ENCODE measurements at places on chromosomes 1 and 21.

GRCh38 chr1:93775224-93775623 is 93.6 kb upstream of the BCAR3 start:
- DNase-seq = no peak

- no peak for DNase-seq
These were observed 171.7 kb downstream of the BACH1 start for GRCh38 chr21:29470397-29470796.

GRCh38 chr1:1921459-1921862 is 2.4 kb upstream of the TMEM52 start:
- DNase-seq = no peak

DNA sequence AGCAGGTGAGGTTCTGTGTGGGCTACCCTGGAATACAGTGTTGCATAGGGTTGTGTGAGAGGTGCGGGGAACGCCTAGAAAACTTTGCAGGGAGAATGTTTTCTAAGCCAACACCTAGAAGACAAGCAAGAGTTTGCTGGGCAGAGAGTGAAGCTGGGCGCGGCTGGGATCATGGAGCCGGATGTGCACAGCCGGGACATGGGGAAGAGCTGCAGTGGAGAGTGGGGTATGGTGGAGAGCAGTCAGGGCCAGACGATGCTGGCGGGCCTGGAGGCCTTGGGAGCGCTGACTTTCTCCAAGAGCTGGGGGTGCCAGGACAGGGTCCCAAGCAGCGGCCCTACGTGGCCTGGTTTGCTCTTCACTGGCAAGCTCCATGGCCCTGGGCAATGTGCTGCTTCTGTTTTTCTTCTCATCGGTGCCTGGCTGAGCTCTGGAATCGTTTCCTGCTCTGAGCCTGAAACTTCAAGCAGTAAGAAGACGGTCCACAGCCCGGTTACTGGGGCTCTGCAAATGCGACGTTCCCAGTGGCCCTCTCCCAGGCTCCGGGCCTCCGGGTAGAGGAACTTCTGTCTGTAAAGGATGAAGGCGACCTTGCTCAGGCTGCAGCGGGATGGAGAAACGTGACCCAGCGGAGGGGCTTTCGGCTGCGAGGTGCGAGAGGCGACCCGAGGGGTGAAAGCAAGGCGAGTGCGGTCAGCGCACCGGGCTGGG is 51.9 kb upstream of the CD34 start:
- DNase-seq = peak; percentile 47

GRCh38 chr1:102897557-102897956 is 210.8 kb downstream of the COL11A1 start:
- no peak for DNase-seq

- no peak for DNase-seq
These were observed 1530.9 kb upstream of the TPTE start for GRCh38 chr21:8990326-8991087.

DNA sequence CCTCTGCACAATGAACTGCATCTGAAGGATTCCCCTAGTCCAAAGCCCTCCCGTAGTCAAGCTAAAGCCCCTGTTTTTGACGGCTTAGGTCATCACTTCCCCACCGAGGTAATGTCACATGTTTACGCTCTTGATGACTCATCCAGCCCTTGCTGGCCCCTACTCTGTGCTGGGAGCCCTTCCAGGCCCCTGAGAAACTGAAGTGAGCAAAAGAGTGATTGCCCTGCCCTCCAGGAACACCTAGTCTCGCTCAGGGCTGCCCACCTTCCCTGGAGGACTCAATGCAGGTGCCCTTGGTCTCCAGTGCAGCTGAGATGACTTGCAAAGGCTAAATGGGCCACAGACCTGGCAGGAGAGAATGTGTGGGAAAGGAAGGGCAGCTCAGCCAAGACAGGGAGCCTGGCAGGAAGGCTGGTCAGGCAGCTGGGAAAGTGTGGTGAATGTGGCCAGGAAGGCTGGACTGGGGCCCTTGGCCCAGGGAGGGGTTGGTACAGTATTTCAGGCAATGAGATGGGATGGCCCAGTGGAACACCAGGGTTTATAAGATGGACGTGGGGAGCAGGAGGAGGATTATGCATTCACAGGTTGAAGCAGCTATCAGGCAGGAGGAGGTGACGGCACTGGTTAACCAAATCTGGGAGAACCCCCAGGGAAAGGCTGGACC is 345.6 kb downstream of the NPHP4 start:
- no peak for DNase-seq

GRCh38 chr21:42120101-42120902 is 49.2 kb downstream of the UMODL1 start:
- DNase-seq = no peak

GRCh38 chr1:59673573-59674450 is 140.9 kb upstream of the HOOK1 start:
- DNase-seq = peak; percentile 37

- no peak for DNase-seq
These were observed 206.8 kb upstream of the ESRRG start for GRCh38 chr1:216929870-216930582.

DNA sequence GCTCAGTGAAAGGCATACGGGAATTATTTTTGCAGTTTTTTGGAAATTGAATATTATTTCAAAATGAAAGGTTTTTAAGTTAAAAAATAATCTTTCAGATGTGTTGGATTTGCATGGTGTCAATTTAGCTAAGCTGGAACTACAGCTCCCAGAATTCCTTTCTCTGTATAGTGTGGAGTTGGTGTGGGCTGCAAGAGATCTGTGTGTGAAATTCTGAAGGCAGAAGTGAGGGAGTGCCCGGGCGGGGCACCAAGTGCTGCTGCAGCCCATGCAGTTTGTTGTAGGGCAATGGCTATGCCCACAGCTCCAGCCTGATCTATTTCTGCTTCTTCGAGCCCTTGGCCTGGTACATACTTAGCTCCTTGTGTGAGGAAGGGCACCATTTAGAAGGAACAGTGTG is 60.5 kb upstream of the CSF1 start:
- no peak for DNase-seq

GRCh38 chr1:155050560-155051341 is at the start of gene ADAM15:
Gene ADAM15 (plus strand): TSS chr1:155051316. CDS start chr1:155051387, 71 bp downstream.
- peak; percentile 68 for DNase-seq

DNA sequence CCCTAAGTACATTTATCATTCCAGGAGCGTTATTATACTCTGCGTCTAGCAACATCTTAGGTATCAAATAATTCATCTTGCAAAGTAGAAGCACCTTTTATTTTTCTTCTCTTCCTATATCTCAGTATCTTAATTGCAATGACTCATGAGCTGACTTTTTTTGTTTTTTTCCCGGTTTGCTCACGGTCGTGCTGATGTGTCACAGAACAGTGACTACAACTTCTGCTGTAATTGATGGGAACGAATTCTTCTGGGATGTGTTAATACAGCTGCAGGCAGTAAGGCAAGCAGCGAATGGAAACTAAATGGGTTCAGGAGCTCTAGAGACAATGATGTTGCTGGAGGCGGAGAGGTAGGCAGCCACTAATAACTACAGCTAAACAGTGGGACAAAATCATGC is 89.8 kb upstream of the TMPRSS15 start:
- no peak for DNase-seq

DNA sequence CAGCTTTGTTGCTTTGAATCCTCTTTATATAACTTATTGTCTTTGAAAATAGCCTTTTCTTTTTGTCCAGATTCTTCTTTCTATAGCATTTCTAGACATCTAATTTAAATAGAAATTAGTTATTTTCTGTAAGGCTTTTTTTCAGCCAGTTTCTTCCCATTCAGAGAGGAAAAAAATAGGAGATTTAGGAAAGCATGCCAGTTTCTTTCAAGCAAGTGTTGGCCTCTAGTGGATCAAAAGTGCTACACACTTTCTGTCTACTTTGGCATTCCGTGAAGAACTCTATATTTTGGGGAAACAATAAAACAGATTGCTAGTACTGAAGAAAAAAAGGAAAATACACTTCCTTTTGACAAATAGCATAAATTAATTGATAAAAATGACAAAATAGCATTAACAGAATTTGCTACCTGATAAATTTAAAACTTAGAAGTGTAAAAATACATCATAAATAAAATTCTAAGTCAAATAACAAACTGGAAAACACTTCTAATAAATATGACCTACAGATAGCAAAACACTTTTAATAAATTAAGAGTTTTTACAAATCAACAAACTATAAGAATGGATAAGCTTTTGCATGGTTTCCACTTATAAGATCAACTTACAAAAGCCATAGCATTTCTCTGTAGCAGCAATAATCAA is 13.1 kb upstream of the EXO1 start:
- DNase-seq = peak; percentile 61

DNA sequence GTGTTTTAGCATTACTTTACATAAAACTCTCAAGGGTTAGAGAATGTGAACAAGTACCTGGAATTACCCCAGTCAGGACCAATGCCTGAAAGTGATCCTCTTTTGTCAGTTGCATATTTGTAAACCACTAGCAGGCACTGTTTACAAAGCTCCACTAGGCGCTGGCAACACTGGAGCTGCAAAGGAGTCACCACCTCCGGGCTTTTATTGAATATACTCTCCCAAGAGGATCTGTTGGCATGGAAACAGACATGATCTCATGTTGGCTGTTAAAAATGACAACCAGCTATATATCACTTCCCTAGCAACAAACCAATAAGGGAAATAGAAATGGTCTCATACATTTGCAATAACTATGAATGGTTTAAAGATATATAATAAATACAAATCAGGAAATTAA is 116.0 kb downstream of the TTLL7 start:
- no peak for DNase-seq

GRCh38 chr1:174724219-174724618 is 275.5 kb upstream of the CACYBP start:
- DNase-seq = no peak

- DNase-seq = peak; percentile 17
These were observed 21.6 kb downstream of the C2CD2 start for GRCh38 chr21:41932191-41932575.

GRCh38 chr1:10536133-10536770 is 61.5 kb downstream of the PEX14 start:
- no peak for DNase-seq

- DNase-seq = no peak
These were observed 8.1 kb downstream of the ARV1 start for GRCh38 chr1:230986976-230987375.

DNA sequence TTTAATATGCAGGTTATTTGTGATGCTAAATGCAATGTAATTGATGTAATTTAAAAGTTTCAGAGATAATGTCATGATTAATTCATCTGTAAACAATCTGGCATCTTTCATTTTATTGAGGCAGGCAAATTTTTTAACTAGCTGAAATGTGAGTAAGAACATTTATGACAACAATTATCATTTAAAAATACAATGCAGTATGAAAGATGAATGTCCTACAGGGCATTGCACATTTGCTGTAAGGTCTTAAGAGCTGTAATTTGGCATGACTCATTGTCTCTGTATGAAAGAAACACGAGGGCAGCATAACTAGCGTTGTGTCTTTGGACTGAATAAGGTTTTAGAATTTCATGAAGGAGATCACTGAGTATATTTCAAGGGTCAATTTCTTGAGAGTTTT is 642.8 kb downstream of the PLA2G4A start:
- no peak for DNase-seq

DNA sequence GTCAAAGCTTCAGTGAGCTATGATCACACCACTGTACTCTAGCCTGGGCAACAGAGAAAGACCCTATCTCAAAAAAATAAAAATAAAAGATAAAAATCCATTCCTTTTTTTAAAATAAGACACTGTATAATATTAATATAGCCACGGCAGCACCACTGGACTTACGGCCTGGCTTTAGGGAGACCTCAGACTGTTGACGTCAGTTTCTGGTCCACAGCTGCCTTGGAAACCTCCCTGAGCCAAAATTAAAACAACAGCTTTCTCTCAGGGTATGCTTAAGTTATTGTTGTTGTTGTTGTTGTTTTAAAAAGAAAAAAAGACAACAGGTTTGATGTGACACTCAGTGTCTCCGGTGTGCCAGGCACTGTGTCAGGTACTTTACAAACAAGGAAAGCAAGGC is 42.0 kb downstream of the CAPZB start:
- no peak for DNase-seq

- peak; percentile 20 for DNase-seq
These were observed 1.3 kb upstream of the TTF2 start for GRCh38 chr1:117058810-117059209.

DNA sequence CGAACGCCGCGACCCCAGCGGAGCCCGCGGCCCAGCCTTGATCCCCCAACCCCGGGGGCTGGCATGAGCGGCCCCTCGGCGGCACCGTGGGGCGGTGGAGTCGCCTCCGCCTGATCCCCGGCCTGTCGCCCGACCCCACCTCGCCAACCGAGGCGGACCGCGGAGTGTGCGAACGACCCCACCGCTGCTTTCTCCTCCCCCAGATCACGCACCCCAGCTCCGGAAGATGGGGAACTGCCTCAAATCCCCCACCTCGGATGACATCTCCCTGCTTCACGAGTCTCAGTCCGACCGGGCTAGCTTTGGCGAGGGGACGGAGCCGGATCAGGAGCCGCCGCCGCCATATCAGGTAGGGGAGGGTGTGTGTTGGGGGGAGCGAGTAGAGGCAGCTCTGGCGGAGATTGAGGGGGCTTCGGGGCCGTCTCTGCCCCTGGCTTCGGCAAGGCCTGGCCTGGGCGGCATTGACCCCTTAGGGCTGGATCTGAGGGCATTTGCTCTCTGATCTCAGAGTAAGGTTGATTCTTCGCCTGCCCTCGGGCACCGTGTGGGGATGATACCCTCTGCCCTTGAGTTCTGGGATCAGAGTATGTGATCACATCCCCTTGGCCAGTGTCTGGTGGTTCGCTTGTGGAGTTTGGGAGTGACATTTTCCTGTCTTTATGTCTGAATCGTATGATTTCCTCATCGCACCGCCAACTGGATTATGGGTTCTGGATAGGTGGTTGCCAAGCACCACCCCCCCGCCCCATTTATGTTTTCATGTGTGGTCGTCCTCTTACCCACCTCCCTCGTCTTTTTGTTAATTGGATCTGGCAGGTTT is 668 bp downstream of the RNF11 start:
- peak; percentile 53 for DNase-seq

DNA sequence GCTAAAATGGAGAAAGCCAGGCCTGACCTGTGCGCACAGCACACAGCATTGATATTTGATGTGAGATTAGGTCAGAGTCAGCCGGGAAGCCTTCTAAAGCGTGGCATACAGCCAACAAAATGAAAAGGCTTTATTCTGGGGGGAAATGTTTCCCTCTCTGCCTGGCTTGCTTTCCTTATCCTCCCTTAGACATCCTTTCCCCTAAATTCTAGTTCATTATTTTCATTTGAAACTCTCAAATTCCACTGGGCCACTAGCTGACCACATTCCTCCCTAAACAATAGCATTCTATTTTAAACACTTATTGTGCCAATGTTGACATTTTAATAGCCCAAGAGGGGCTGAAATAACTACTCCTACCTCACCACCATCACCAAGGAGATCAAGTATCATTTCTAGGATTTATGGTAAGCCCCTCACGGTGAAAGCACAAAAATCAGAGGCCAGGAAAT is 49.4 kb downstream of the LEPR start:
- DNase-seq = no peak
